Astrocyte (in vitro differentiated cells and primary cell): ENCODE measurements at places on chromosomes 5 and 9. TPM values are rescaled to one million over a fixed set of nuclear protein-coding genes. Genes with fewer than 3 reads are reported as not detected.

DNA sequence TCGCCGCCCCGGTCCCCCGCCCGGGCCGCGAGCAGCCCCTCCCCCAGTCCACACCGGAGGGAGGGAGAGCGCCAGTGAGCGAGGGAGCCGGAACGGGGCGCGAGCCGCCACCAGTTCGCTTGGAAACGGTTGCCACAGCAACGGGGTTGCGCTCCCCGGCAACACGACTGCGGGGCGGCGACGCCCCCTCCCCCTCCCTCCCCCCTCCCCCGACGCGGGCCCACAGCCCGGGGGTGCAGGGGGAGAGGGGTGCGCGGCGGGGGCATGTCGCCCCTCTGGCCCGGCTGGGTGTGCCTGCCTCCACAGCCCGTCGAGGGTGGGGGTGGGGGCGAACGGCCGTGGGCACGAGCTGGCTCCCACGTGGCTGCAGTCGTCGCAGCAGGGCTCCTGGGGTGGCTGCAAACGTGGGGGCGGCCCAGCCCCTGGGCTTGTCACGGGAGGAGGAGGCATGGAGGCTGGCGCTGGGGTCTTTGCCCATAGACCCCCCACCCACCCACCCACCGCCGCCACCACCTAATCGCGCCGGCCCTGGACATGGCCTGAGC is 524 bp downstream of the PRR7 start:
- H3K27ac ChIP-seq: peak overlapping the region; percentile 23
- H3K4me3 ChIP-seq: peak overlapping the region; percentile 65
- H3K36me3 ChIP-seq: no peaks in the 10 kb centered on the region
- peaks cover 18% of the 10 kb centered on the region for H3K4me1 ChIP-seq
- H3K27me3 ChIP-seq: no peaks in the 10 kb centered on the region

- DNase-seq: peak; percentile 62
- H3K27ac ChIP-seq: no peak overlapping the region
- no peaks in the 10 kb centered on the region for H3K27me3 ChIP-seq
- no peaks in the 10 kb centered on the region for H3K36me3 ChIP-seq
- no peak overlapping the region for H3K4me3 ChIP-seq
These were observed 413.2 kb upstream of the ACTBL2 start for GRCh38 chr5:57895766-57896165.

- H3K4me3 ChIP-seq: no peak overlapping the region
- no peaks in the 10 kb centered on the region for H3K27me3 ChIP-seq
- no peaks in the 10 kb centered on the region for H3K4me1 ChIP-seq
- no peaks in the 10 kb centered on the region for H3K36me3 ChIP-seq
These were observed 300.2 kb downstream of the FBXL17 start for GRCh38 chr5:108081707-108082106.

DNA sequence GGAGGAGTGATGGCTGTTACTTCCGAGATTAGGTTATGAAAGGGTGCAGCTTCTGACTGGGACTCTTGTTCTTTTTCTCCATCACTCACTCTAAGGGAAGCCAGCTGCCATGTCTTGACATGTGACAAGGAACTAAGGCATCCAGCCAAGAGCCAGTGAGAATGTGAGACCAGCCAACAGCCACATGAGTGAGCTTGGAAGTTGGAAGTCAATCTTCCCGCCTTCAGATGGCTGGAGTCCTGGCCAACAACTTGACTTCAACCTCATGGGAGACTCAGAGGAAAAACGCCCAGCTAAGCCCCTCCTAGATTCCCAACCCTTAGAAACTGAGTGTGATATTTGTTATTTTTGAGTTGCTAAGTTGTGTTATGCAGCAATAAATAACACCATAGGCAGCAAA is 201.1 kb downstream of the SNX18 start:
- H3K27ac ChIP-seq: no peak overlapping the region
- H3K27me3 ChIP-seq: no peaks in the 10 kb centered on the region
- H3K4me3 ChIP-seq: no peak overlapping the region
- peak; percentile 45 for DNase-seq
- H3K4me1 ChIP-seq: peaks cover 22% of the 10 kb centered on the region
- H3K36me3 ChIP-seq: no peaks in the 10 kb centered on the region

DNA sequence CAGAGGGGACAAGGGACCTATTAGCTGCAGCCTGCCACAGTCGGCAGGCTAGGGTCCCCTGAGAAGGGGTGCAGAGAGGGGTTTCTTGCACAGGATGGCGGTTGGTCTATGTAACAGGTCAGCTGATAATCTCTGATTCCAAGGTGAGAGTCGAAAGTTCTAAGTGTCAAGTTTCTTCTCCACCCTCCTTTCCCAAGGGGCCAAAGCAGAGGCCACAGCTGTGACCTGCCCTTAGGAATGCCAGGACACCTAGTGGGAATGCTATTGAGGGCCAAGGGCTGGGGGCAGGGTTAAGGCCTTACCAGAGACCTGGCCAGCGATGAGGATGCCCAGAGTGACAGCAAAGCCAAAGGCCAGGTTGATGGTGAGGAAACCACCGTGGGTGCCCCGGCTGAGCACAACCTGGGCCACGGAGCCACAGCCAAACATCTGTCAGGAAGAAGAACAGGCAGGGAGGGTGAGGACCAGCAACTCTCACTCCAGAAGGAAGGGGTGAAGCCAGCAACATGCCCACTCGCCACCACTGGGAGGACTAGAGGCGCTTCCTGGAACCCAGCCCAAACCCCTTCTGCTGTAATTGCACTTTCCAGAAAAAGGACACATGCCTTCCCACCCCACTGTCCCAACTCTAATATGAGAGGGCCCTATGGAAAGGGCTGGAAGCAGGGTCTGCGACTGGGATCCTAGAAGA is 3.8 kb downstream of the AQP3 start:
- H3K27ac ChIP-seq: no peak overlapping the region
- no peaks in the 10 kb centered on the region for H3K36me3 ChIP-seq
- no peak overlapping the region for H3K4me3 ChIP-seq
- H3K27me3 ChIP-seq: peaks cover 3% of the 10 kb centered on the region
- DNase-seq: no peak

DNA sequence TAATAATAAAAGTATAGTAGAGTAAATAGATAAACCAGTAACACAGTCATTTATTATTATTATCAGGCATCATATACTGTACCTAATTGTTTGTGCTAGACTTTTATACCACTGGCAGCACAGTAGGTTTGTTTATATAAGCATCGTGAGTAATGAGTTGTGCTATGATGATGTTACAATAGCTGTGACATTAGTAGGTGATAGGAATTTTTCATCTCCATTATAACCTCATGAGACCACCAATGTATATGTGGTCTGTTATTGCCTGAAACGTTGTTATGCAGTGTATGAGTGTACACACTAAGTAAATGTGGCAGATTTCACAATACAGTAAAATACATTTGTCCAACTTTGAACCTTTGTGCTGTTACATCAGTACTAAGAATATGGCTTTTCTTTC is 72.7 kb upstream of the SPATA31D4 start:
- H3K27ac ChIP-seq: no peak overlapping the region
- H3K36me3 ChIP-seq: no peaks in the 10 kb centered on the region
- H3K27me3 ChIP-seq: no peaks in the 10 kb centered on the region

DNA sequence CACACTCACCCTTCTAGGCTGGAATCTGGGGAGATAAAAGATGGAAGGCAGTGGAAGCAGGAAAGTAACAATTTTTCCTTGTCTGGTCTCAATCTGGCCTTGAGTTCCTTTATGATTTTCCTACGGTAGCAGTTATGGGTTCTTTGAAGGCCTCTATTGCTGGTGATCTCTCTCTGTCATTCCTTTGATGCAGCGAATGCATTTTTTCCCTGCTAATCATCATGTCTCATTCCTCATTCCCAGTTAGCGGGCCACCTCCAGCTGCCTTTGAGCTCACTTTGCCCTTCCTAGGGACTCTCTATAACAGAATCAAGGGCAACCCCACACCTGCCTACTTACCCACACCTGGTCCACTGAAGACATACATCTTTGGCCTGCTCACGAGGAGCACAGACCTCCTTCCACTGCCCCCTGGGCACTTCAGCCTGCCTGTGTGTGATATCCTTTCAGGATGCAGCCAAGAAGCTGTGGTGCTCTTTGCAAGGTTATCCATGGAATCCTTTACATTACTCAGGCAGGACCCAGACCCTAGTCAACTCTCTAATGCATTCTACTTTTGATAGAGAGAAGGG is 191.7 kb downstream of the DRD1 start:
- H3K36me3 ChIP-seq: no peaks in the 10 kb centered on the region
- H3K27me3 ChIP-seq: no peaks in the 10 kb centered on the region
- peak overlapping the region; percentile 28 for H3K27ac ChIP-seq
- peaks cover 35% of the 10 kb centered on the region for H3K4me1 ChIP-seq
- H3K4me3 ChIP-seq: no peak overlapping the region
- DNase-seq: peak; percentile 61

- H3K4me3 ChIP-seq: no peak overlapping the region
- no peak overlapping the region for H3K27ac ChIP-seq
- DNase-seq: no peak
- H3K4me1 ChIP-seq: peaks cover 14% of the 10 kb centered on the region
These were observed 42.9 kb downstream of the ZNF474 start for GRCh38 chr5:122172207-122172606.

DNA sequence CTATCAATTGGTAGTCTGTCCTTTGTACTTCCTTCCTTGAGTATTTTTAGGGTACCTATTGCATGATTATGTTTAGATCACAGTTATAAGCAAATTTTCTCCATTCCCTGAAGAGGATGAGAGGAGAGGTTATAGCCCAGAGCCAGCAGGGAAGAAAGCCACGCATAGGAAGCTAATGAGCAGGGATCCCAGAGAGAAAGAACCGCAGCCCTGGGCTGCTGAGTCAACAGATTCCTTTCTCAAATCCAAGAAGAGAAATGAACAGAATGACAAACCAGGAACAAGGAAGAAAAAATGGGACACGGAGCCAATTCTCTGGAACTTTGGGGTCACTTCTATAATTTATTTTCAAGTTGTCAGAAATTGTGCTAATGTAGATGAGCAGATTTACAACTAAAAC is 284.5 kb downstream of the RFX3 start:
- H3K4me1 ChIP-seq: peaks cover 6% of the 10 kb centered on the region
- H3K27me3 ChIP-seq: no peaks in the 10 kb centered on the region
- H3K27ac ChIP-seq: no peak overlapping the region
- no peak overlapping the region for H3K4me3 ChIP-seq

- H3K4me1 ChIP-seq: peaks cover 96% of the 10 kb centered on the region
- H3K27ac ChIP-seq: peak overlapping the region; percentile 98
- no peaks in the 10 kb centered on the region for H3K27me3 ChIP-seq
- H3K4me3 ChIP-seq: no peak overlapping the region
- no peaks in the 10 kb centered on the region for H3K36me3 ChIP-seq
These were observed 44.5 kb downstream of the TRIO start for GRCh38 chr5:14187660-14188059.

DNA sequence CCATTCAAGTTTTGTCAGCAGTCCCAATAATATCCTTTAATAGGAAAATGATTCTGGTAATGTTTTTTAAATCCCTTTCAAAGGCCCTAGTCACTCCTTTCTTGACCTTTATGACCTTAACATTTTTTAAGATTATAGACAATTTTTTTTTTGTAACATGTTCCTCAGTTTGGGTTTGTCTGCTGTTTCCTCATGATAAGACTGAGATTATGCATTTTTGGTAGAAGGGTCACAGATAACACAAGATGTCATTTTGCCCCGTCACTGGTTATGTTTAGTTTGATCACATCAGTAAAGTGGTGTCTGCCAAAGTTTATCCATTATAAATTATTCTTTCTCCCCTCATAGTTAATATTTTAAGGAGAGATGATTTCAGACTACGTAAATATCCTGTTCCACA is 16.0 kb upstream of the PTPDC1 start:
- H3K36me3 ChIP-seq: no peaks in the 10 kb centered on the region
- no peak for DNase-seq
- H3K4me1 ChIP-seq: no peaks in the 10 kb centered on the region
- no peaks in the 10 kb centered on the region for H3K27me3 ChIP-seq
- no peak overlapping the region for H3K27ac ChIP-seq

DNA sequence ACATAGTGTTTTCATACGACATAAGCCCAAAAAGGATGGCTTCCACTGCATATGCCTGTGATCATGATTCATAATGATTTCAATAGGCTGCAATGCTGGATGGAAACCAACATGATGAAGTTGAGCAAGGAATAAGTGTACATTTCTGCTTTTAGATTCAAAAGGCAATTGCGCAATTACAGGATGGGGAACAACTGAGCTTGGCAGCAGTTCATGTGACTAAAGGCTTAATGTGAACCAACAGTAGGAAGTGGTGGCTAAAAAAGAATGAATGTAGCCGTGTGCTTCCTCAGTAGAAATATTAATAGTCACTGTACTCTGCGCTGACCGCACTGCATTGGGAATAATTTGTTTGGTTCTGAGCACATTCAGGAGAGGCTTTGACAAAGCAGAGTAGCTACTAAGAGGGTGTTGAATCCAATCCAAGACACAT is 51.2 kb downstream of the SLC1A3 start:
- DNase-seq: peak; percentile 100
- peak overlapping the region; percentile 88 for H3K27ac ChIP-seq
- no peak overlapping the region for H3K4me3 ChIP-seq
- peaks cover 29% of the 10 kb centered on the region for H3K4me1 ChIP-seq
- no peaks in the 10 kb centered on the region for H3K36me3 ChIP-seq
- no peaks in the 10 kb centered on the region for H3K27me3 ChIP-seq

DNA sequence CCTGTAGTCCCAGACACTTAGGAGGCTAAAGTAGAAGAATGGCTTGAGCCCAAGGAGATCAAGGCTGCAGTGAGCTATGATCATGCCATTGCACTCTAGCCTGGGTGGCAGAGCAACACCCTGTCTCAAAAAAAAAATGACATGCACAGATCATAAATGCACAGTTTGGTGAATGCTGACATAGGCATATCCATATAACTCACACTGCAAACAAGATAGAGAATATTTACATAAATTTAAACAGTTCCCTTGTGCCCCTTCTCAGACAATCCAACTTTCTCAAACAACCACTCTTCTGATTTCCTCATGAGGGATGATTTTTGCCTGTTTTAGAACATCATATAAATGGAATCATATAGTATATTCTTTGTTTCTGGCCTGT is 88.7 kb upstream of the CAST start:
- DNase-seq: no peak
- H3K4me3 ChIP-seq: no peak overlapping the region
- peak overlapping the region; percentile 67 for H3K27ac ChIP-seq
- H3K27me3 ChIP-seq: no peaks in the 10 kb centered on the region

GRCh38 chr5:126339215-126339805 is 83.9 kb upstream of the GRAMD2B start:
- no peaks in the 10 kb centered on the region for H3K4me1 ChIP-seq
- no peak overlapping the region for H3K27ac ChIP-seq
- peak; percentile 42 for DNase-seq

DNA sequence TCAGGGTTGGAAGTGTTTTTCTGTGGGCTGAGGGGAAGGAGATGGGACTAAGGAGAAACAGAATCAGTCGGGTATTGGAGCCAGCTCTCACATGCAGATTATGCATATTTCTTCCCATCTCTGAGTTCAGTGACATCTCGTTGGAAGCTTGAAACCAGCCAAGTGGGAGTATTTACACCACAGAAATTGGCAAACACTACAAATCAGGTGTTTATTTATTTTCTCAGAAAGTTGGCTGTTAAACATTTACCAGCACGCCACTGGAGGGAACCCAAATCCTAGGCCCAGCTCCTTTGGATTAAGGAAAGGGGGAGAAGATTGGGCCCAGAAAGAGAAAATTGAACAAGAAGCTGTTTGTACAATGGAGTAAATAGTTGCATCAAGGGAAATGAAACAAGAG is 72.1 kb upstream of the PITX1 start:
- H3K36me3 ChIP-seq: no peaks in the 10 kb centered on the region
- no peak overlapping the region for H3K4me3 ChIP-seq
- DNase-seq: no peak
- no peaks in the 10 kb centered on the region for H3K4me1 ChIP-seq

- peaks cover 53% of the 10 kb centered on the region for H3K36me3 ChIP-seq
- H3K27ac ChIP-seq: no peak overlapping the region
- no peak overlapping the region for H3K4me3 ChIP-seq
- H3K27me3 ChIP-seq: no peaks in the 10 kb centered on the region
These were observed 34.0 kb downstream of the NDST1 start for GRCh38 chr5:150541895-150542294.

SH3RF2 gene
- total RNA-seq: 8.6 and 12.3 TPM in 2 replicates

ERCC8 gene
- total RNA-seq: 11.8 and 13.1 TPM in 2 replicates

OBP2B gene
- not detected in 2 replicates for total RNA-seq

TLX3 gene
- not detected in 2 replicates for total RNA-seq

PDE6A gene
- 0.14 and 0.17 TPM in 2 replicates for total RNA-seq
